Suppressor macrophage treated with lipopolysaccharide for 4 hours (primary cell): ENCODE measurements at places on chromosomes 13 and 19.

GRCh38 chr19:57267291-57267690 is 13.0 kb upstream of the ZNF460 start:
- DNase-seq, result no peak

DNA sequence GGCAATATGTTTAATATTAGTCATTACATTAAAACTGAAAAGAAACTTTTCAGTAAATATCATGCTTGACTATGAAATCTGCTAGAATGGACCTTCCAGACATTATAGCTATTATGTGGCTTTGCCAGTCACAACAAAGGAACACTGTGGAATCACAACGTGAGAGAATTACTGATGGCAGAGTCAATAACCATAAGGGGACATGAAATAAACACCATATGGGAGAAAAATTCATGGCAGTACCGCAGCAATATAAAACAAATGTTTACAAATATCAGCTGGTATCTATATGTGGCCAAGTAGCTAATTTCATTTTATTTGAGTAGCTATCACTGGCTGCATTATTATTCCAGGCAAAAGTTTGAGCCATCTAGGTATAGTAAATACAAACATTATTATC is 1818.6 kb downstream of the PCDH9 start:
- DNase-seq, result no peak

DNA sequence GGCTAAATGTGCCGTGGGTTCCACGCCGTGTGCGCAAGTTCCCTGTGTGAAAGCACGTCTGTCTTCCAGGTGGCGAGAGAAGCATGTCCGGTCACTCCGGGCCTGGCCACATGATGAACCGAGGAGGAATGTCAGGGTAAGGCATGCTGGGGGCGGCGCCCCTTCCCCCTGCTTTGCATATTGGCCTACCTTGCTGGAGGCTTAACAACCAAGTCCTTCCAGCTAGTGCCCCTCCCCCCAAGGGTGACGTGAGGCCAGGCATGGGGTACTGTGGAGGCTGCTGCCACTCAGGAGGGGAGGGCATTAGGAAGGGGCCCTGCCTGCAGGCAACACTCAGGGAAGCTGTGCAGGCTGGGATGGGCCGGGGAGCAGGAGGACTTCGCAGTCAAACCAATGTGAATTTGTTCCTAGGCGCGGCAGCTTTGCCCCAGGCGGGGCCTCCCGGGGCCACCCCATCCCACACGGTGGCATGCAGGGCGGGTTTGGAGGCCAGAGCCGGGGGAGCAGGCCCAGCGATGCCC is 12.5 kb downstream of the MICOS13 start:
- no peak for DNase-seq

GRCh38 chr19:34499155-34499834 is 17.7 kb downstream of the WTIP start:
- no peak for DNase-seq

DNA sequence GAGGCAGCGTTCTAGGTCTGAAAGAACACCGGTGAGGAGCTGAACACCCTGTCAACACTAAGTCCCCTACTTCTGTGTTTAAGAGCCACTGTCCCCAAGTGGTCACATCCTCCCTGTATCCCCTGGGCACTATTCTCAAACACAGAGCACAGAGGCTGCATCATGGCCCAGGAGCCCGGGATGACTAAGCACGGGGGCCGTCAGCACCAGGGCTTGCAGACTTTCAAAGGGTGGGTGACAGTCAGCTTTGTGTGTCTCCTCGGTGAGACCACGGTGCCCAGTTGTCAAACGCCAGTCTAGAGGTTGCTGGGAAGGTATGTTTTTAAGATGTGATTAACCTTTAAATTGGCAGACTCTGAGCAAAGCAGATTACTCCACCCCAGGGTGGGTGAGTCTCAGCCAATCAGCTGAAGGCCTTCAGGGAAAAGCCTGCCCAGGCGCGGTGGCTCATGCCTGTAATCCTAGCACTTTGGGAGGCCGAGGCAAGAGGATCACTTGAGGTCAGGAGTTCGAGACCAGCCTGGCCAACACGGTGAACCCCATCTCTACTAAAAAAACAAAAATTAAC is 8.0 kb downstream of the MAP2K2 start:
- DNase-seq, result no peak

DNA sequence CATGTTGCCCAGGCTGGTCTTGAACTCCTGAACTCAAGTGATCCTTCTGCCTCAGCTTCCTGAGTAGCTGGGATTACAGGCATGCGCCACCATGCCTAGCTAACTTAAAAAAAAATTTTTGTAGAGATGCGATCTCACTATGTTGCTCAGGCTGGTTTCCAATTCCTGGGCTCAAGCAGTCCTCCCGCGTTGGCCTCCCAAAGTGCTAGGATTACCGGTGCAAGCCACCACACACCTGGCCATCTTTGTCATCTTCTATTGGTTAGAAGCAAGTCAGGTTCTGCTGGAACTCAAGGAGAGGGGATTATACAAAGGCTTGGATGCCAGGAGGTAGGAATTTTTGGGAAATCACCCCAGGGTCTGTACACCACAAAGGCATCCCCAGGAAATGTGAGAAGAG is 25.2 kb downstream of the TNFSF14 start:
- no peak for DNase-seq

- peak; percentile 69 for DNase-seq
These were observed 202.9 kb downstream of the ATP8A2 start for GRCh38 chr13:25574437-25575411.

DNA sequence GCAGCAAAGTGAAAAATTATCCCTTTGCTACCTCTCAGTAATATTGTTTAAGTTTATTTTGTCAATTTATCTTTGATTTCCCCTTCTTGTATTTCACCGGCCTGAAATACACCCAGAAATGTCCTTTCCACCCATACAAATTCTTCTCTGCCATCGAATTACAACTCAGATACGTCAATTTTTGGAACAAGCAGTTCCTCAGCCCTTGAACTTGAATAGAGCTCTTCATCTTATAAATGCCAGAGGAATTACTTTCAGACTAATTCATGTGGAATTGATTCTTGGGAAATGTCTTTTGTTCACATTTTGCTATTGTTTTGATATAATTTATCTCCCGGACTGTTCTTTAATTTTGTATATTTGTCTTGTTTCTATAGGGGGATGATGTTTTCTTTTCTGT is 1359.3 kb upstream of the MIR17HG start:
- DNase-seq, result no peak

DNA sequence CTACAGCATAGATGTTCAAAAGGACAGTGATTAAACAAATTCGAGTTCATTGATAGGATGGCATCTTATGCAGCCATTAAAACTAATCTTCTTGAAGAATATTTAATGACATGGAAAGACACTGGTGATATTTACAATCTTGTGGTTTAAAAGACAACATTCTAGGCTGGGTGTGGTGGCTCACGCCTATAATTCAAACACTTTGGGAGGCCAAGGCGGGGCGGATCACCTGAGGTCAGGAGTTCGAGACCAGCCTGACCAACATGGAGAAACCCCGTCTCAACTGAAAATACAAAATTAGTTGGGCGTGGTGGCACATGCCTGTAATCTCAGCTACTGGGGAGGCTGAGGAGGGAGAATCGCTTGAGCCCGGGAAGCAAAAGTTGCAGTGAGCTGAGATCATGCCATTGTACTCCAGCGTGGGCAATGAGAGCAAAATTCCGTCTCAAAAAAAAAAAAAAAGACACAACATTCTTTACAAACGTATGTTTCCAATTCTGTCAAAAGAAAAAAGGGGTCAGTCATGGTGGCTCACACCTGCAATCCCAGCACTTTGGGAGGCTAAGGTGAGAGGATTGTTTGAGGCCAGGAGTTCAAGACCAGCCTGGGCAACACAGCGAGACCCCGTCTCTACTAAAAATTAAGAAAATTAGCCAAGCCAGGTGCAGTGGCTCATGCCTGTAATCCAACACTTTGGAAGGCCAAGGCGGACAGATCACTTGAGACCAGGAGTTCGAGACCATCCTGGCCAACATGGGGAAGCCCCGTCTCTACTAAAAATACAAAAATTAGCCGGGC is 2.5 kb upstream of the PAK4 start:
- no peak for DNase-seq

- DNase-seq, result no peak
These were observed 163.9 kb downstream of the TEX29 start for GRCh38 chr13:111484141-111484925.

DNA sequence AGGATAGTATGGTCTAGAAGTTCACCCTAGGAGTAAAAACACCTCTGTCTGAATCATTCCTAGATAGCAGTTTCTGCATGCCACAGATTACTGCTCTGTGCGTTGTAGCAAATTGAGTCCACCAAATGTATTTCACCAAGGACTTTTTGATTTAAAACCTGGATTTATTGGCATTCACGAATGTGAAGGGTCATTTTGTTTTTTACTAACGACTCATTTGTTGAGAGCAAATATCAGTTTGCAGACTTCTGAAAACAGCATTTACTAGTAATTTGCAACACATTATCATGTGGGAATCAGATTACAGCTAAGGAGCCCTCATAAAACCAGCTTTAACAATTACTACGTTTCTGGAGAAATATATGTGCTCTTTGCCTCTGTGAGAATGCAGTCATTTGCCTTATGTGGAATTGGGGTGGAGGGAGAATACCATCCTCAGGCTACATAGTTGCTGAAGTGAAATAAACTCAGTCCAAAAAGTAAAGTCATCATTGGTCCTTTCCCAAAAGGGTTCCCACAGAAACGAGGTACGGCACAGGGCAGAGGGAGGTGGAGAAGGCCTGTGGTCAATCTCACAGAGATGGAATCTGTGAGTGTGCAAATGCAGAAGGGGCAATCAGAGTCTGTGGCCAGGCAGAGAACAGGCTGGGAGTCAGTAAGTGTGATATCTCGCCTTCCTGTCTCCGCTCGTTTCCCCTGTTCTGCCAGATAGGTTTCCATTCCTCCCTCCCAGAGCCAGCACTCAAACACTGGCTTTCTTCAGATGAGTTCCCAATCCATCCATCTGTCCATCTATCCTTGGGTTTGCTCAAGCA is 63.1 kb downstream of the DLEU7 start:
- no peak for DNase-seq

- no peak for DNase-seq
These were observed 5.0 kb downstream of the CBLC start for GRCh38 chr19:44782729-44783128.

DNA sequence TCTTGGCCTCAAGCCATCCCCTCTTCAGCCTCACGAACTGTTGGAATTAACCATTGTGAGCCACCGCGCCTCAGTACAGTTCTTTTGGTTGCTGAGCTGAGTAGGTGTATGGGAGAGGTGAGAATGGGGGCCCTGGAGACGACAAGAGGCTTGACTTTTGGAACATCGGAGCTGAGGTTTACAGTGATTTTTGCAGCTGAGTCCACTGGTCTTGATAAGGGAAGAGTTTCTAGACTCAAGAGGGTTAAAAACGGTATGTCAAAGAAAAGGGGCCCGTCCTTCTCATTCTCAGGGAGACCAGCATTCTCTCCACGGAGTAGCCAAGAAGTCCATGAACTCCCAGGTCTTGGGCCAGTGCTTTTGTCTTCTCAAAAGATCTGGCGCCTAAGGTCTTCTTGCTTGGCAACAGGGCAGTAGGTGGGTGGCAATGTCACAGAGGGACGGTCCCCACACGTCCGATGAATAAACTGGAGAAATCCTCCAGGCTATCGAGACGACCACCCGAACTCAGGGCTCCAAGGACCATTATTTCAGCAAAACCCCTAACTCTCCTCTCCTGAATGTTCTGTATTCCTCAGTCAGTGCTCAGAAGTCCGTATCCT is 6.4 kb upstream of the QTRT1 start:
- DNase-seq, result no peak

DNA sequence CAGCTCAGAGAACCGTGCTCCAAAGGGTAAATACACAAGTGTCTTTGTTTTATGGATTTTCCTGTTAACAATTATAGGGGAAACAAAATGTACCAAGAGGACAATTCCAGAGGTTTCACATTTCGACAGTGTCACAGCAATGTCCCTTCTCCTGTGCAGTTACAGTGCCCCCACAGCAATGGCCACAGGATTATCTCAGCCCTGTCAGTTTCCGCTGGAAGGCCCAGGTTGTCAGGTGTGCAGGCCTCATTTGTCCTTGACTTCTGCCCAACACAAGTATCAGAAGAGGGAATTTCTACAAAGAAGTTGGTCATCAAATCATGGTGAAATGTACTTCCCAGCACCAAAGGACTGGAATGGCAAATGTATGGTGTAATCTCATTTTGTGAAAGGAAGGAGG is 11.2 kb upstream of the N4BP2L2 start:
- DNase-seq, result no peak

- DNase-seq, result no peak
These were observed 31.7 kb upstream of the C1QTNF9B start for GRCh38 chr13:23928985-23929384.

GRCh38 chr13:55263045-55263444 is 1877.7 kb upstream of the PRR20A start:
- DNase-seq, result no peak

DNA sequence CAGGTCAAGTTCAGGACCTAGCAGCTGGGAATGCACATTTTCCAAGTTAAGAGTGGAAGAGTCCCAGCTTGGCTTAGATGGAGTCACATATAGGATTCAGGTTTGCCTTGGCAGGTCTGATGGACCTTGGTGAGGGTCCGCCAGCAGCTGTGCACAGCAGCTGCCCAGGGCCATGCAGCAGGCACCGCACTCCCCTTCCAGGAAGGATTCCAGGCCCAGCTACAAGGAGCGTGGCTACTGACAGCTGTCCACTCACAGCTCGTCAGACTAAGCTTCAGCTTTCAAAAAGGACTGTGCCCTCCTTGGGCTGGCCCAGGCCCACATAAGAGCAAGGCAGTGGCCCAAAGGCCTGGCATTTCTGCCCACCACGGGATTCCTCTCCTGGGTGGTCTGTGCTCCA is 68.4 kb downstream of the ALOX5AP start:
- no peak for DNase-seq

DNA sequence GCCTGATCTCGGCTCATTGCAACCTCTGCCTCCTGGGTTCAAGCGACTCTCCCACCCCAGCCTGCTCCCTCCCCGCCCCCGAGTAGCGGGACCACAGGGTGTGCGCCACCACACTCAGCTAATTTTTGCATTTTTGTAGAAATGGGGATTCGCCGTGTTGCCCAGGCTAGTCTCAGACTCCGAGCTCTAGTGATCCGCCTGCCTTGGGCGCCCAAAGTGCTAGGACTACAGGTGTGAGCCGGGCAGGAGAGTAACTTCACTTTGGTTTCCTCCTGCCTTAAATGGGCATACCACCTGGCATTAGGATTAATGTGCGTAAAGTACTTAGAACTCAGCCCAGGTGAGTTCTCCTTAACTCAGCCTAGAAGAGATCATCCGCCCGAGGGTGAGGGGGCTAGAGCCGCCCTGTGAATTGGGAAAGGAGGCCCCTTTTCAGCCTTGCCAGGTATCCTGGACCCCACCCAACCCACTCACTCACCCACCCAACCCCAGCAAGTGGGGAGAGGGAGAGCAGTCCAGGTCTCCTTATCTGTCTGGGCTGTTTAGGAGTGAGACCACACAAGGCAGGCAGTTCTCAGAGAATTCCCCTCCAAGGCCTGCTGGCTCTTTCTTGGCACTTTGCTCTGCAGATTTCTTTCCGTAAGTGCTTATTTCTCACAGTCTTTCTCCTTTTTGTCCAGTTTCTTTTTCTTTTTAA is 1.2 kb upstream of the ZFP36 start:
- DNase-seq, result peak; percentile 21

- no peak for DNase-seq
These were observed 15.2 kb downstream of the BCAT2 start for GRCh38 chr19:48795685-48796070.
